ENCODE measurements at places on chromosomes 11 and 22.

DNA sequence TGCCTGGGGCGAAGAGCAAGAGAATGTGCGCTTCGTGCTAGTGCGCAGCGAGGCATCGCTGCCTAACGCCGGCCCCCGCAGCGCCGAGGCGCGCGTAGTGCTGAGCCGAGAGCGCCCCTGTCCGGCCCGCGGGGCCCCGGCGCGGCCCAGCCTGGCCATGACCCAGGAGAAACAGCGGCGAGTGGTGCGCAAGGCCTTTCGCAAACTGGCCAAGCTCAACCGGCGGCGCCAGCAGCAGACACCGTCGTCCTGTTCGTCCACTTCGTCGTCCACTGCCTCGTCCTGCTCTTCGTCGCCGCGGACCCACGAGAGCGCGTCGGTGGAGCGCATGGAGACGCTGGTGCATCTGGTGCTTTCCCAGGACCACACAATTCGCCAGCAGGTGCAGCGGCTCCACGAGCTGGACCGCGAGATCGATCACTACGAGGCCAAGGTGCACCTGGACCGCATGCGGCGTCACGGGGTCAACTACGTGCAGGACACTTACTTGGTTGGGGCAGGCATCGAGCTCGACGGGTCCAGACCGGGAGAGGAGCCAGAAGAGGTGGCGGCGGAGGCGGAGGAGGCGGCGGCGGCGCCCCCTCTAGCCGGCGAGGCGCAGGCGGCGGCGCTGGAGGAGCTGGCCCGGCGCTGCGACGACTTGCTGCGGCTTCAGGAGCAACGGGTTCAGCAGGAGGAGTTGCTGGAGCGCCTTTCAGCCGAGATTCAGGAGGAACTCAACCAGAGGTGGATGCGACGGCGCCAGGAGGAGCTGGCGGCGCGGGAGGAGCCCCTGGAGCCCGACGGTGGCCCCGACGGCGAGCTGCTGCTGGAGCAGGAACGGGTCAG lies 1.0 kb downstream of the RASSF10 start:
- no peak for DNase-seq

- no peak for DNase-seq
Measured at GRCh38 chr11:116225784-116226585, 546.8 kb downstream of the BUD13 start.

- no peak for DNase-seq
Measured at GRCh38 chr11:71089571-71089970, 162.8 kb downstream of the SHANK2 start.

GRCh38 chr11:78806214-78807004 lies 231.7 kb upstream of the NARS2 start:
- DNase-seq = no peak

- DNase-seq = no peak
Measured at GRCh38 chr11:16759857-16760508, 21.5 kb downstream of the C11orf58 start.

DNA sequence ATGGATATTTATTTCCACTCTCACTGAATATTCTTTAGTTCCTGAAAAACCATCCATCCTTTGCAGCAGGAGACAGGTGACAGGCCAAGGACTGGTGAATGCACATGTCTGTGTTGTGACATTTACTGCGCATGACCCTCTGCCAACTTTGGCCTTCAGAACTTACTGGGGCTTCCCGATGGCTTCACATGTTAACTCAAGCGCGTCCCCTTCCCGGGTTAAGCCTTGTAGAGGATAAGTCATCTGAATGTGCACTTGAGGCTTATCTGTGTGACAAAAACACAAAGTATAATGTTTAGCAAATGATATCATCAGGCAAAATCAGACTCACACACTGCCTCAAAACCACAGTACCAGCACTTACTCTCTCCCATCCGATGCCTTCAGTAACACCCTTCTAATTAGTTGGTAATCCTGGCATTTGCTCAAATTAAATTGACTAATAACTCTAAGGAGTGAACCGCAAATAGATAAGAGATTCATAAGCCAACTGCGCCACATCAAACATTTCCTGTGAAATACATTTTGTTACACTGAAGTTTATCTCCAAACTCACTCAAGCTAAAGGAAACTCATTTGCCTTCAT lies 286.4 kb downstream of the CADM1 start:
- DNase-seq = no peak

DNA sequence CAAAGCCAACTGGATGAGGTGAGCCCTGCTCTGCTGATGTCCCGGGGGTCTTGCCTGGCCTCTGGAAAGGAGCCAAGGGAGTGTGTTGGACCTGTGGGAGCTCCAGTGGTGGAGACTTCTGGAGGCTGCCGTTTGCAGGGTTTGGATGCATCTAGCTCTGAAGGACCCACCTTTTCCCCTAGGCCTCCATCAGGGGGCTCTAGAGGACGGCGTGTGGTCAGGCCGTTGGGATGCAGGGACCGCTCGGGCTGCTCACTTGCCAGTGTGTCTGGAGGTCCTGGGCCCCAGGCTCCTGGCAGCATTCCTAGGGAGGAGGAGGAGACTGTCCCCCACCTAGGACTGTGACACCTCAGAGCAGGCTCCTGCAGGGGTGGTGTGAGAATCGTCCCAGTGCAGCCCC lies 58.3 kb downstream of the PRDM11 start:
- DNase-seq = no peak

DNA sequence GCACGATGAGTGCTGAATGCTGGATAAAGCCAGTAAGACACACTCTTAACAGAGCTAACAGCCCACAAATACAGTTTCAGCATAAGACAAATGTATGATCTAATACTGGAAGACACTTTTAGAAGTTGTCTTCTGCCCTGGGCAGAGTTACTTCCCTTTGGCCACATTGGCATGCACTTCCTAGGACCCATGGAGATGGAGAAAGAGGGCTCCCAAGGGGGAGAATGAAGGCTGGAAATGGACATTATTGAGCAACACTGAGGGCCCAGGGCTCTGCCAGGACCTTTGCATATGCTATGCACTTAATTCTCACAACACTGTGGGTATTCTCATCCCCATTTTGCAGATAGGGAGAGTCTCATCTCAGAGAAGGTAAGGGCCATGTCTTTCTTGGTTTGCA lies 123.1 kb downstream of the ADAMTS15 start:
- DNase-seq = no peak

GRCh38 chr11:68077617-68078582 lies 39.1 kb downstream of the TCIRG1 start:
- DNase-seq = no peak

DNA sequence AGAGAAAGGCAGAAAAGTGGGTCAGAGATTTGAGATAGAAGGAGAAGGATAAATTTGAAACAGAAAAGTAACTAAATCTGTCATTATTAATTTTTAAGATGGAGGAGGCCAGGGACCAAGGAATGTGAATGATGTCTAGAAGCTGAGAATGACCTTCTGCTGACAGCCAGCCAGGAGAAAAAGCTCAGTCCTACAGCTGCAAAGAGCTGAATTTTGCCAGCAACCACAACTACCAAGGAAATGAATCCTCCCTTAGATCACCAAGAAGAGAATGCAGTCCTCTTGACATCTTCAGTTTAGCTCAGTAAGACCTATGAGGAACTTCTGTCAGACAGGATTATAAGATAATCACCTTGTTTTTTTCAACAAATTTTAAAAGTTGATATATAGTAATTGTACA lies 538.2 kb downstream of the LRRC4C start:
- no peak for DNase-seq

DNA sequence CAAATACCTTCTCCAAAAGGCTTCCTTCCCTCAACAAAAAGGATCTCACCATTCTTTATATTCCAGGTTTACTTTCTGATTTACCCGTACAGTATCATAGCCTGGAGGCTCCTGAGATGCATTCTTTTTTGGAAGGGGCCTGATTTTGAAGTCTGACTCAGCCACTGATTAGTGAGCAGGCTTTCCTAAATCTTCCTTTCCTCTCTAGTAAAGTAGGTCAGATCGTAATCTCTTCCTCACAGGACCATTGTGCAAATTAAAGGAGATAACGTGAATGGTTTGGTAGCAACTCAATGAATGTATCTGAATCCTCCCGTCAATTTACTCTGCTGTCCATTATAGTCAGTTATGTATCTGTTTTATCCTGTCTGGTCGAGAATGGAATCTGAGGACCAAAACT lies 227.7 kb upstream of the ANO5 start:
- no peak for DNase-seq

DNA sequence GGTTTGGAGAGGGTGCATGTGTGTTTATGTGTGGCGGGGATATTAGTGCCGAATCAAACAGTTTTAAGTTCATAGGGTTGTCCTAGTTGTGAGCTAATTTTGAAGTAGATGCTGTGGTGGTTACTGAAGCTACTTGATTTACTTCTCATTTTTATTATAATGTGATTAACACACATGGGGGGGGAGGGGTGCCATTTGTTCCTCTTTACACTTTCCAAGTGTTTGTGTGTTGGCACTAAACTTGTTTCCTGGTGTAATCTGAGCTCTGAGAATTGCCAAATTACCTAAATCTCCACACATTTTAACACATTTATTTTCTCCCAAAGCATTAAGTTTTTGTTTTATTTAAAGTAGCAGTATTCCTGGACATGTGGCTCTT lies 60.1 kb downstream of the ZNRF3 start:
- no peak for DNase-seq

DNA sequence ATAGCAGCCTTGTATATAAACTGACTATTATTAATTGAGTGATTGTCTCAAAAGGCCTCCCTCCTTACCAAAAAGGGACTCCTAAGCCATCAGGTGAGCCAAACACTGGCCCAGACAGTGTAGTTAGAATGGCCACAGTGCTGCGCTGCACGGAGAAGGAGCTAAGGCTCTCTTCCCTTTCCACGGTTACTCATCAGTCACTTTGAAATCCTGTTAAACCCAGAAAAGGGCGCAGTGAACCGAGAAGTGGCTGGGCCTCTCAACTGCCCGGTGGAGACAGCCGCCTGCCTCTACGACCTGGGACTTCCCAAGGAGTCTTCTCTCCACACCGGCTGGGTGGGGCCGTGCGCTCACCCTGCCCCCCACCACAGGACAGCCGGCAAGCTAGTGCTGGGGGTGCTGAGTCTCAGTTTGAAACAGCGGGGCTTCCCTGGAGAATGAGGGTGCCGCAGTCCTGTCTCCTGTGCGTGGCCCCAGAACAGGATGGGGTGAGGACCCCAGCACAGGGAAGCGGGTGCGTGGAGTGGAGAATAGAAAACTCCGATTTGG lies 1.3 kb downstream of the MYH9 start:
- DNase-seq = peak; percentile 51

GRCh38 chr11:38182126-38182866 lies 1584.3 kb upstream of the RAG2 start:
- DNase-seq = no peak

GRCh38 chr22:41366323-41367029 lies 15.3 kb upstream of the TEF start:
- DNase-seq = no peak

DNA sequence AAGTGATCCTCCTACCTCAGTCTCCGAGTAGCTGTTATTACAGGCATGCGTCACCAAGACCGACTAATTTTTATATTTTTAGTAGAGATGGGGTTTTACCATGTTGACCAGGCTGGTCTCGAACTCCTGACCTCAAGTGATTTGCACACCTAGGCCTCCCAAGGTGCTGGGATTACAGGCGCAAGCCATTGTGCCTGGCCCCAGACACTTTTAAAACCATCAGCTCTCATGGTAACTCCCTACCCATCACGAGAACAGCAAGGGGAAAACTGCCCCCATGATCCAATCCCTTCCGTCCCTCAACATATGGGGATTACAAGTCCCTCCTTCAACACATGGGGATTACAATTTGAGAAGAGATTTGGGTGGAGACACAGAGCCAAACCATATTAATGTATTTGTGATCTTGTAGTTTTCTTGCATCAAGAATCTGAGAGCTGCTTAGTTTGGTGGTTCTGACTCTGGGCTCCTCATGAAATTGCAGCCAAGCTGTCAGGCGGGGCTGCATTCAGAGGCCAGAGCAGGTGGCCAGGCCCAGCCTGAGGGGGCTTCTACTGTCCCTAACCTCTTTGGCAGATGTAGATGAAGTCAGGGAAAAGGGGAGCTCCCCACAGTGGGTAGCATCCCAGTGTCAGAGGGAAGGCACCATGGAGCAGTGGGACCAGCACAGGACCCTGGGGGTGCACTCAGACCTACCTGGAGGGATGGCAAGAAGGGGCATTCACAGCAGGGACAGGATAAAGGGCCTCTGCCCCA lies 31.2 kb upstream of the PRAME start:
- DNase-seq = no peak

DNA sequence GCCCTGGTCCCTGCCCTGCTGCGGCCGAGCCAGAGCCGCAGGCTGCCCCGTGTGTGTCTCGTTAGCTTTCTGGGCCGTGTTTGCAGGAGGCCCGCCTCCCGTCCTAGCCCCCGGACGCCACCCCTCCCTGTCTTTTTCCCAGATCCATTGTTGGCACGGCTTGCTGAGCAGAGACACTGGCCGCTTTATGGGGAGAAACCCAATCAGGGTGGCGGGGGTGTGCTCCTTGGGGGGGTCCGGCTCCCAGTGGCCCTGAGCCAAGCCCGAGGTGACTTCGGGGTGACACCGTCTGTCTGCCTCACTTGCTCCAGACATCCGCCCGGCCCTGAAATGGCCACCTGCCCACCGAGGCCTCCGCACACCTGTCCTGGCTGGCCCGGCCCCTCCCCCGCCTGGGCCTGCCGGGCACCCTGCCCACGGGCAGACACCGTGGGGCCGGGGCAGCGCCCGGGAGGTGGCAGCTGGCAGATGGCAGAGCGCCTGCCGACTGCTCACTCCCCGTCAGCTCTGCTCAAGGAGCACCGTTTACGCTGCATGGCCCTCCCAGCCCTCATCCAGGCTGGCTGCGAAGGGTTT lies 43.1 kb upstream of the PPARA start:
- no peak for DNase-seq

GRCh38 chr22:31637447-31637890 lies 24.5 kb downstream of the PISD start:
- DNase-seq = no peak

GRCh38 chr22:26236991-26237390 lies 67.7 kb downstream of the SEZ6L start:
- no peak for DNase-seq

- no peak for DNase-seq
Measured at GRCh38 chr11:69234740-69235710, 58.9 kb upstream of the MYEOV start.

DNA sequence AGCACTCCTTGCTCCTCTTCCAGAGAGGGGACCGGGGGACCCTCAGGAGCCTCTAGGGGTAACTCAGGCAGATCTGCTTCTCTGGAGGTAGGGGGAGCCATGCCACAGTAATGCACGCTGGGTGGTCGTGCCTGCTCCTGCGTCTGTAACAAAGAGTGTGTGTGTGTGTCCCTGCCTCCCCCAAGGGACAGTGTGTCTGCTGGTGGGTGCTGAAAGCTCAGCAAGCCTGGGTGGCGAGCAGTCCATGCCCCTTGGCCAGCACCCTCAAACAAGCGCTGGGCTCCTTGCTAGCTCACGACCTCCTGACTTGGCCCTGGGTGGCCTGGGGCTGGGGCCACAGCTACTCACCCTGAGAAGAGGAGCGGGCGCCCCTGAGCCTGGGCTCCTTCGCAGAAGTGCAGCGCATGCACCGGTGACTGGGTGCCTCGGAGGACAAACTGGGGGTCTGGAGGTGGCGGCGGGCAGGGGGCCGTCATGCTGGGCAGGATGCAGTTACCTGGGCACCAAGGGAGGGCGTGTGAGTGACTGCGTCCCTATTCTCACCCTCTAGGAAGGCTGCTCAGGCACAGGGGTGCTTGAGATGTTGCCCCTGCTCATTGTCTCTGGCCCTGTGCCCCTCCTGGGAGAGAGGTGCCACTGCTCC lies 33.7 kb downstream of the GNB1L start:
- no peak for DNase-seq
